ENCODE measurements at places on chromosomes 4 and X.

DNA sequence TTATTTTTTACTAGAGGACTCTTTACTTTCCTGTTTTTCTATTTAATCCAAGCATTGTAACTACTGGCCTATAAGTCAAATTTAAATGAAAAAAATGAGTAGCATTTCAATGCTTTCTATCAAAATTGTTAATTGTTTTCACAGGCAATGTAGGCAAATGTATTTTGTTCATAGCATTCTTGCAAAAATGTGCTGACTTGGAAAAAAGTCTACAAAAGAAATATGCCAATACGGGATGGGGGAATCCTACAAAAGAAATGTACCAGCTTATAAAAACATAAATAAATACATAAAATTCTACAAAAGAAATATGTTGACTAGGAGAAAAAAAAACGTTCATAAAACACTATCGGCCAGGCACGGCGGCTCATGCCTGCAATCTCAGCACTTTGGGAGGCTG, 14.9 kb upstream of the S100G start:
- no peak for DNase-seq

- DNase-seq = no peak
These were observed 64.3 kb downstream of the RASL11B start for GRCh38 chr4:52926196-52926974.

- DNase-seq = no peak
These were observed 21.8 kb downstream of the TXLNG start for GRCh38 chrX:16807976-16808542.

- no peak for DNase-seq
These were observed 1471.8 kb downstream of the PCDH7 start for GRCh38 chr4:32191961-32192360.

GRCh38 chr4:13539619-13540445, 4.5 kb downstream of the NKX3-2 start:
- DNase-seq = no peak

- no peak for DNase-seq
These were observed 50.3 kb downstream of the BCOR start for GRCh38 chrX:40047485-40047884.

DNA sequence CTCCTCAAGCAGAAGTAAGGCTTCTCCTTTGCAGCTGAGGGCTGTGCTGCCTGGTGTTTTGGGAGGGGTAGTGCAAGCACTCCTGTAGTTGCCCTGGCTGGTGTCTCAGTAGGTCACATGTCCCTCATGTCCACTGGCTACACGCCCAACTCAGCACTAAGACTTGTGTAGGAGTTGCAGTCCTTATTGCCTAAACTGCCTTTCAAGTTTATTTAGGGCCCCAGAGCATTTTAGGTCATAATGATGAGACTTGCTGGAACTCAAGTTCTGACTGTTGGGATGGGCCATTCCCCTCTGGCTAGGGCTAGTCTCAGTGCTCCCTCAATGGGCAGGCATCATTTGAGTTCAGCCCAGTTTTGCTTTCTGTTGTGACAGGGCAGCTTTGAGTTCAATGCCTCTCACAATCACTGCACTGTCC, 44.1 kb downstream of the PPM1K start:
- DNase-seq = no peak

- DNase-seq = no peak
These were observed 731.4 kb downstream of the FAT4 start for GRCh38 chr4:126046081-126046614.

DNA sequence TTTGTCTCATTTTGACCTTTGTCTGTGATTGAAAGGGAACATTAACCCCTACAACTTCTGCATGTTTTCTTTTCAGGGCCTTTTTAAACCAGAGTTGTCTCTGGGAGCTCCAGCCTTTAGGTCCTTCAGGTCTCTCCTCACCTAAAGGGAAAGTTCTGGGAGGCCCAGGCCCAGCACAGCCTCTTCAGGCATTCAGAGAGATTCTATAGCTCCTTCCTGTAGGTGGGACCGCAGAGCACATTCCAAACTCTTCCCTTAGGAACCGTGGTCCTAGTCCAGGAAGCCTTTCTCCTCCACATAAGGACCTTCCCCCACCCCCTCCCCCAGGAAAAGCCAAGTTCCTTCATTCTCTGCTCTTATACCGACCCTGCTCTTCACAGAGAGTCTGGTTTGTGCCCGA, 14.9 kb downstream of the NKX6-1 start:
- no peak for DNase-seq

- DNase-seq = no peak
These were observed 59.3 kb upstream of the PPP1R2C start for GRCh38 chrX:42837101-42837726.

DNA sequence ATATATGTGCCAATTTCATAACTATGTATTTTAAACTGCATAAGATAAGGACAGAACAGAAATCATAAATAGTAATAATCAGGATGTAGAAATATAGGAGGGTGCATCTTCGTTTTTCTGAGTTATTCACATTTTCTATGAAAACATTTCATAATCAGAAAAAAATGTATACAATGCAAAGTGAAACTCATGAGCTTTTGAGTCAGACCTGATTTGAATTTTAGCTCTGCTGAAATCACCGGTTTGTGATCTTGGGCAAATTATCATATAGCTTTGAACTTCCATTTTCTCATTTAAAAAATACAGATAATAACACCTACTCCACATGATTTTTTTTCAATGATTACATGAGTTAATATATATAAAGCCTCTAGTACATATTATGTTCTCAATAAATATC, 106.9 kb downstream of the KDR start:
- no peak for DNase-seq

Measured in activated CD4-positive, alpha-beta T cell treated with anti-CD3 and anti-CD28 coated beads, Interleukin-2, amount 50 U/mL, for 24 hours (primary cell).